ENCODE measurements at places on chromosomes 5 and 9. TPM values are rescaled to one million over a fixed set of nuclear protein-coding genes. Genes with fewer than 3 reads are reported as not detected.

The CD274 gene
- total RNA-seq: 0.67 TPM

The RASGEF1C gene
- not detected for total RNA-seq

The OR13C2 gene
- total RNA-seq: not detected

The PCDHA9 gene
- total RNA-seq: not detected

The SPATA9 gene
- total RNA-seq: 0.34 TPM

The BARHL1 gene
- not detected for total RNA-seq

The PKD2L2 gene
- not detected for total RNA-seq

The PCDHAC2 gene
- total RNA-seq: not detected

The PCDHB7 gene
- not detected for total RNA-seq

The SNCAIP gene
- total RNA-seq: 1.0 TPM

The ZNF79 gene
- 9.3 TPM for total RNA-seq

The TMC1 gene
- not detected for total RNA-seq

The NINJ1 gene
- total RNA-seq: 35.6 TPM

The DCTN3 gene
- total RNA-seq: 70.0 TPM

The AK1 gene
- 39.2 TPM for total RNA-seq

The AIF1L gene
- total RNA-seq: 23.3 TPM

The LCN12 gene
- total RNA-seq: 20.0 TPM

The PCDHA1 gene
- total RNA-seq: 0.07 TPM

The PCDHB9 gene
- not detected for total RNA-seq

The LMX1B gene
- 17.0 TPM for total RNA-seq

The GPR151 gene
- not detected for total RNA-seq

The N4BP3 gene
- total RNA-seq: 2.9 TPM

The PCA3 gene
- not detected for total RNA-seq

The ZFP37 gene
- total RNA-seq: not detected

The HRCT1 gene
- total RNA-seq: not detected

The DCANP1 gene
- not detected for total RNA-seq

The ABLIM3 gene
- not detected for total RNA-seq

The MTAP gene
- total RNA-seq: 53.3 TPM

The LHX3 gene
- 1.1 TPM for total RNA-seq

The ST8SIA4 gene
- total RNA-seq: 0.61 TPM

The CNOT6 gene
- total RNA-seq: 43.2 TPM

The MYMK gene
- total RNA-seq: not detected

The ACOT12 gene
- total RNA-seq: 1.4 TPM

The SLC6A19 gene
- 0.29 TPM for total RNA-seq

The PCSK1 gene
- not detected for total RNA-seq

The ENC1 gene
- 92.7 TPM for total RNA-seq

The ADCY2 gene
- total RNA-seq: not detected

The DMRT3 gene
- not detected for total RNA-seq

The SOHLH1 gene
- 44.9 TPM for total RNA-seq

The TMEM232 gene
- 0.91 TPM for total RNA-seq

The SOX30 gene
- total RNA-seq: 3.1 TPM

The GTF2H2 gene
- total RNA-seq: 82.0 TPM

The KIF4B gene
- total RNA-seq: 0.14 TPM

The FRMD3 gene
- 0.12 TPM for total RNA-seq

The SPATA31A3 gene
- not detected for total RNA-seq

The PCDHGA1 gene
- total RNA-seq: 1.1 TPM

The TAF11L10 gene
- not detected for total RNA-seq

The RIC1 gene
- total RNA-seq: 18.6 TPM

The KCTD16 gene
- total RNA-seq: 0.29 TPM

Measured in Caco-2 (cell line).